ENCODE measurements at places on chromosomes 5 and 9. TPM values are rescaled to one million over a fixed set of nuclear protein-coding genes. Genes with fewer than 3 reads are reported as not detected.

Gene MAP1B
- total RNA-seq = 0.10 TPM

Gene IQGAP2
- 62.0 TPM for total RNA-seq

DNA sequence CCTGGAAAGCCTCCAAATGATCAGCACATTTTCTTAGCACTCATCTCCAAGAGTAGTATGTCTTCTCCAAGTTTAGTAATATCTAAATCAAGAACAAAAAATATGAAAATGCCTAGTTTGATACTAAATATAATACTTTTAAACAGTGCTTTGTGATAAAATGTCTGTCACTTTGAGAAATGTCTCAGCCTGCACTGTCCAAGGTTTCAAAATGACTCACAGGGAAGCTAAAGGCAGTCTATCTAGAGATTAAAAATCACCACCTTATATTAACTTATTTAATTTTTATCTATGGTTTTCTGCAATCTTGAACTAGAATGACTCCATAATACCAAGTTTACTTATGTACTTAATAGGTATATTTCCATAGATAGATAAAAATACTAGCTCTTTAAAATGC, 633.0 kb upstream of the C9orf72 start:
- no peak for DNase-seq

DNA sequence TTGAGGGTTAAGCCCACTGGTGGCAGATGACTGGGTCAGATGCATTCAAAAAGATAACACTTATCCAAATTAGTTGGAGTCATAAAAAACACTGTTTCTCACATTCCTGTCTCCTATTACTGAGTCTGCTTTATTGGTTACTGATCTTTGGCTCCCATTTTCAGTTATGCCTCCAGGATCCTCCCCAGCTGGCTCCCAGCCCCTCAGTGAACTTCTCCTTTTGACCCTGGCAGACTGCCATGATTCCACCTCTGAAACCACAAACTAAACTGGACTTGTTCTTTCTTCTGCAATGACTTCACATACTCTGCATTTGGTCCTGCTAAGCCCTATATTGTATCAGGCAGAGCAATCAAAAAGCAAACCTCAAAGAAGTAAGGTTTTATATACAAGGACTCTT, 860.8 kb upstream of the DMAC1 start:
- no peak for DNase-seq

DNA sequence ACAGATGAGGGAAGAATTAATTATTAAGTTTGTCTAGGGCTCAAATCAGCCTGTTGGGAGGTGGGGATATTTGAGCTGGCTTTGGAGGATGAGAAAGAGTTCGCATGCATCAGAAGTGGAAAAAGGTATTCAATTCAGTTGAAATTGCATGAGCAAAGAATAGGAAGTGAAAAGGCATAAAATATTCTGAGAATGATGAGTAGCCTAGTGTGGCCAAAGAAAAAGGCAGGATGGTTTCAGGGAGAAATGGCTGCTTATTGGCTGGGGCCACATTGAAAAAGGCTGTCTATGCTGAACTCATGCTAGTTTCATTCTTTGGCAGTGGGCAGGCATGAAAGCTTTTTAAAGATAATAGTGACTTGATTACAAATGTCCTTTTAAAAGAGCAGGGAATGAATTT, 235.4 kb upstream of the RIOK2 start:
- no peak for DNase-seq

- DNase-seq = no peak
Measured at GRCh38 chr5:73812962-73813588, 187.1 kb downstream of the ARHGEF28 start.

Gene SCGB3A2
- not detected for total RNA-seq

DNA sequence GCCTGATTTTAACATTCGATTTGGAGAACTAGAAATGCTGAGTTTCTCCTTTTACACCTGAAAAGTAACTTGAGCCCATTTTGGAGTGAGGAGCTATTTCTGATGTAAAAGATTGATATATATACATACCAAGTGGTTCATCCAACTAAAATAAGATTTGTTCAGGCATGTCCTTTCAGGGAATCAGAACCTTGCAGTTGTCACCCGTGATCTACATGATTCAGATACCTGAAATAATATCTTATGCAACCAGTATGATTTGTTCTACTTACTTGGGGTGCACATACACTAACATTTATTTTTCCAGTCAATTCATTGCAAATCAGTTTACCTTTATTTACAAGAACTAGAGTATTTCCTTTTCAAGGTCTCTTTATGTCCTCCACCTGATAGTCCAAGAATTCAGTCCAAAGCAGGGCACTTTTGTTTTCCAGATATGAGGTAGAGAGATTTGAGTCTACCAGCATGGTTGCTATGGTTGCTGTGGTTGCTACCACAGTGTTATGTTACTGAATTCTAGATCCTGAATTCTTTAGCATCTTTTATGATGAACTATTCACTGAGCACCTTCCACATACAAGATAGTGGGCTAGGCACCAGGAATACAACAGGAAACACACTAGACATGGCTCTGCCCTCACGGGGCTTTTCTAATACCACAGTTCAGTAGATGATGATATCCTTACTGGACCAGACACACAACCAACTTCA, 49.3 kb downstream of the CCL28 start:
- DNase-seq = no peak

DNA sequence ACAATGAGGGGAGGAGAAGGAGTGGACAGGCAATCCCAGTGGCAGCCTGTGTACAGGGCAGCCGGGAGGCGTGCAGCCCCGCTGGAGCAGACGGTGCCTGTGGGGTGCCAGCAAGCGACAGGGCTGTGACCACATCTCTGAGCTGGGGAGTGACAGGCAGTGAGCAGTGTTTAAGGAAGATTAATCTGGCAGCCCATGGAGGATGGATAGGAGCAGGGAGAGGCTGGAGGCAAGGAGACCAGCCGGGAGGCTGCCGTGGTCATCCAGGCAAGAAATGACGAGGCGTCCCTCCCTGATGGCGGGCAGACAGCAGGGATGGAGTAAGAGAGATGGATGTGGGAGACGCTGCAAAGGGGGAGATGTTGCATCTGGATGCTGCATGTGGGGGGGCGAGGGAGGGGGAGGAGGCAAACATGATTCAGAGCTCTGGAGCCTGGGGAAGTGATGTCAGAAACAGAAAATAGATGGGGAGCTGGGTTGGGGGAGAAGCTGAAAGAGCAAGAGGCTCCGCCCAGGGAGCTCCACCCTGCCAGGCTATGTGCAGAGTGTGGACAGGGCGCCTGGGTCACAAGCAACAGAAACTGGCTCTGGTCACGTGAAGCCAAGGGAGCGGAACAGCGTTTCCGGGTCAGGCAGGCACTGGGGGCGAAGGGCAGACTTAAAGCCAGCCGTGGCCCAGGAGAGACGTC, 12.6 kb downstream of the UNC5A start:
- no peak for DNase-seq

Gene ERAP2
- total RNA-seq = 34.4 TPM

- DNase-seq = no peak
Measured at GRCh38 chr5:115586525-115587146, 15.6 kb downstream of the TICAM2 start.

Gene LRRC19
- total RNA-seq = not detected

Gene CATSPER3
- 0.51 TPM for total RNA-seq

Gene LCN12
- total RNA-seq = 2.0 TPM

- DNase-seq = no peak
Measured at GRCh38 chr9:95171001-95171400, 146.5 kb downstream of the FANCC start.

DNA sequence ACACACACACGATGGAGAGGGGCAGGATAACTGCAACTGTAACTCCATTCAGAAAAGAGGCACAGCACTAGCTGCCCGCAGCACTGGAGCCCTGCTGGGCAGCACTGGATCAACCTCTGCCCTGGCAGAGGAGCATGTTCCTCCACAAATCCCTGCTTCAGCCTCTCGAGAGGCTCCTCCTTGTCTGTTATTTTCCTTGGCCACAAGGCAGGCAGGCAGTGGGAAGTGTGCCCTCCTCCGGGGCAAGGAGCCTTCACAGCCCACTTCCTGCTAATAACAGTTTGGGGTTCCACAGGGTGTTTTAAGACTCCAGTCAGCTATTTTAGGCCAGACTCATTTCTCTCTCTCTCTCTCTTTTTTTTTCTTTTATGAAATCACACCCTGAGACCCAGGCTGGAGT, 11.8 kb downstream of the FXN start:
- no peak for DNase-seq

DNA sequence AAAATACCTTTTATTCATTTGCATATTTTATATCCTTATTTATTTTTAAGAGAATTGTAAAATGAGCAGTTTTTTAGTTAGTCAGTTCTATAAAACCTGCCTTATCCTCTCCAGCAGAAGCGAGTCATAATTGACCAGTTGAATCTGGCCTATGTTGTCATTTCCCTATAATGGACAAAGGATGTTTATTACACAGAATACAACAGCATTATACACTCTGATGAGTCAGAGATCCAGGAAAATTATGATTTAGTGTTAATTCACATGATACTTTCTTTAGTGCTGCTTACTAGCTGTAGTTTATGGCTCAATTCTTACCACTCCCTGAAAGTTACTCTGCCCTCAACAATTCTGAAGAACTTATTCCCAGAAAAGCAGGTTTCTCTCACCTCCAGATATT, 26.8 kb upstream of the LURAP1L start:
- DNase-seq = no peak

DNA sequence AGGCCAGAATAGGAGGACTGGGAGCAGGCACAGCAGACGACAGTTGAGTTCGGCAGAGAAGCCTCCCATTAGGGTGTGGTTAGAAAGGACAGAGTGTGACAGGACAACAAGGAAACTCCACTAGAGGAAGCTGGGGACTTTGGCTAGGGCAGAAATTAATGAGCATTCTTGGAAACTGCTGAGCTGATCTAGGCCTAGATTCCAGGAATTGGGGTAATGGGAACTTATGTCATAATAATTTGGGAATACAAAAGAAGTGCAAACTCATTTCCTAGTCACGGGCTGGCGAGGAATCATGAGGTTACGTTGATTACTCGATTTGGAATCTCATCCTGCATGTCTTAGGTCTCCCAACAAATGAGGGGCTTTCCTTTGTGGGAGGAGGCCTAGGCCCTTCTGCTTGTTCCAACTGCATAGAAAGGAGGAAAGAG, 144.6 kb upstream of the RPS23 start:
- no peak for DNase-seq

Gene ZNG1A
- 41.5 TPM for total RNA-seq

- DNase-seq = no peak
Measured at GRCh38 chr5:127143722-127144121, 70.4 kb upstream of the C5orf63 start.

Gene RALGPS1
- total RNA-seq = 13.8 TPM

Gene LVRN
- total RNA-seq = 0.31 TPM

GRCh38 chr9:81492710-81493447, 196.5 kb downstream of the TLE1 start:
- DNase-seq = no peak

- DNase-seq = no peak
Measured at GRCh38 chr9:127207734-127208410, 56.7 kb upstream of the GARNL3 start.

DNA sequence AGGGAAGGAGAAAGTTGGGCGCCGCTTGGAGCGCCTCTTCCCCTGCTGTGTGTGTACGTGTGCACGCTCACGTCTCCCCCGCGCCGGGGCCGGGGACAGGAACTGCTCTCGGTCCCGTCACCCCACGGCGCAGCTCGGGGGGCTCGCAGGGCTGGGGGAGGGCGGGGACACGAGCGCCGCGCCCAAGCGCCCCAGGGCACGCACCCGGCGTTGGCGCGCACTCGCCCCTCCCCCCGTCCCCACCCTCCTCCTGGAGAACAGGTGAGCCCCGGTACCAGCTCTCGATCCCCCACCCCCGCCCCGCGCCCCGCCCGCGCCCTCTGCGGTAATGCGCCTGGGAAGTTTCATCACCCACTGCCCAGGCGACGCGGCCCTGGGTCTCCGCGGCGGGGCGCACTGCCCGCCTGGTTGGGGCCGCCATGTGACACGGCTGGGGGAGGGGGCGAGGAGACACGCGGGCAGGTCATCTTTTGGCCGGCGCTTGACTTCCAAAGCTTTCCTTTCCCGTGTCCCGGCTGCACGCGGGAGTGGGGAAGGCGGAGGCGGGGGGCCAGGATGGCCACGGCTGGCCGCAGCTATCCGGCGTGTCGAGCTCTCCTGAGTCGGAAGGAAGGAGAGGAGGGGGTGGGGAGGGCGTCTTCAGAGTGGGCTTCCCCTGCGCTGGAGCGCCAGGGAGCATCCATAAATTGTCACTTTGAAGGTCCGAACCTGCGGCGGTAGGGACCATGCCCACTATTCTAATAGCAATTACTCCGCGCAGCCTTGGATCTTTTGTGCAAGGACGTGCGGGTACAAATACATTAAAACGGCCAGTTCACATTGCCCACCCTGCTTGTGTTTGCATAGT, 1.5 kb upstream of the STC2 start:
- peak; percentile 71 for DNase-seq

DNA sequence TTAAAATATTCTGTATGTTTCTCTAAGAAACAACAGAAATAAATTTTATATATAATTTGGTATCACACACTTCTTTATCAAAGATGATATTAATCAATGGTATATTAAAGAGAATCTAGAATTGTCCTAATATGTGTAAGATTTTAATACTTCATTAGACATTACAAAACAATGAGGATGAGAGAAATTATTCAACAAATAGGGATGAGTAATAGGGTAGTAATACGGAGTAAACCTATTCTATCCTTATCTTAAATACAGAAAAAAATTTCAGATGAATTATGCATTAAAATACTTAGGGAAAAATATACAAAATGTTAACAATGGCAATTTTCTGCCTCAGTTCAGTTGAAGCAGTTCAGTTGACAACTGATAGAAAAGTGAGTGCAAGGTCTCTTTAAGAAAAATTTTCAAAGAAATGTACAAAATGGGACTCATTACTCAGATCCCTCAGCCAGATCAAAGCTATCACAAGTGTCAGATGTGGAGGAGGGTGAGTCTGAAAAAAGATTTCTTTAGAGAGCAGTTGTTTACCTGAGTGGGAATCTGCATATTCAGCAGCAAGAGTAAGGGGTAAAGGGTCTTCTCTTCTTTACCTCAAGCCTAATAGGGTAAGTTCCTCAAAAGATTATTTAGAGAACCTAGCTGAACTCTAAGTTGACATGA, 56.7 kb upstream of the GCNT4 start:
- DNase-seq = no peak

GRCh38 chr9:137411645-137412380, 11.1 kb downstream of the EXD3 start:
- no peak for DNase-seq

GRCh38 chr5:125152044-125152443, 405.6 kb upstream of the ZNF608 start:
- no peak for DNase-seq

DNA sequence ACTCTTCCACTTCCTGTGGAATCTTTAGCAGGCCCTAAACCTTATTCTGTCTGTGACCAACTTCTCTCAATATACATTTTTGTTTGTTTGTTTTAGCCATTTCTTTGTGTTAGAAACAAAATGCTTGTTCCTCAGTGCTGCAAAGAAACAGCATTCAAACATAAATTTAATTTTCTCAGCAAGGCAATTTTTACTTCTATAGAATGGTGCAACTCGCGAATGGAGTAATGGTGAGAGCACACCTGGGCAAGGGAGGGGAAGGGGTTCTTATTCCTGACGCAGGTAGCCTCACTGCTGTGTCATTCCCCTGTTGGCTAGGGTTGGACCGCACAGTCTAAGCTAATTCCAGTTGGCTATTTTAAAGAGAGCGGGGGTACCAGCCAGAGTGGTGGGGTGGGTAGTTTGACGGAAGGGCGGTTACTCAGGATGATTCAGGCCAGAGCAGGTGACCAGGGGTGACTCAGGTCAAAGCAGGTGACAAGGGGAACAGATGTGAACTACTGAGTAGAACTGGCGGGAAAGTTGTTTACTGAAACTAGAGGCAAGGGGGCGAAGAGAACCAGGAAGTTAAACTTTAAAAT, 21.4 kb downstream of the ZNF169 start:
- no peak for DNase-seq

Gene HRH2
- 13.7 TPM for total RNA-seq

Data from activated naive CD4-positive, alpha-beta T cell treated with anti-CD3 and anti-CD28 coated beads, Interleukin-2, amount 50 U/mL, for 72 hours (primary cell).